Hypothalamus (tissue), 51 donors: ENCODE measurements at places on chromosomes 12 and 14.

- no peak for DNase-seq
Measured at GRCh38 chr12:14802721-14803010, 612 bp downstream of the WBP11 start.

- no peak for DNase-seq
Measured at GRCh38 chr14:54627540-54628363, 60.8 kb downstream of the SAMD4A start.

GRCh38 chr12:77213319-77213718 is 147.9 kb upstream of the E2F7 start:
- DNase-seq = no peak

GRCh38 chr12:132506328-132507160 is 16.6 kb downstream of the FBRSL1 start:
- no peak for DNase-seq

DNA sequence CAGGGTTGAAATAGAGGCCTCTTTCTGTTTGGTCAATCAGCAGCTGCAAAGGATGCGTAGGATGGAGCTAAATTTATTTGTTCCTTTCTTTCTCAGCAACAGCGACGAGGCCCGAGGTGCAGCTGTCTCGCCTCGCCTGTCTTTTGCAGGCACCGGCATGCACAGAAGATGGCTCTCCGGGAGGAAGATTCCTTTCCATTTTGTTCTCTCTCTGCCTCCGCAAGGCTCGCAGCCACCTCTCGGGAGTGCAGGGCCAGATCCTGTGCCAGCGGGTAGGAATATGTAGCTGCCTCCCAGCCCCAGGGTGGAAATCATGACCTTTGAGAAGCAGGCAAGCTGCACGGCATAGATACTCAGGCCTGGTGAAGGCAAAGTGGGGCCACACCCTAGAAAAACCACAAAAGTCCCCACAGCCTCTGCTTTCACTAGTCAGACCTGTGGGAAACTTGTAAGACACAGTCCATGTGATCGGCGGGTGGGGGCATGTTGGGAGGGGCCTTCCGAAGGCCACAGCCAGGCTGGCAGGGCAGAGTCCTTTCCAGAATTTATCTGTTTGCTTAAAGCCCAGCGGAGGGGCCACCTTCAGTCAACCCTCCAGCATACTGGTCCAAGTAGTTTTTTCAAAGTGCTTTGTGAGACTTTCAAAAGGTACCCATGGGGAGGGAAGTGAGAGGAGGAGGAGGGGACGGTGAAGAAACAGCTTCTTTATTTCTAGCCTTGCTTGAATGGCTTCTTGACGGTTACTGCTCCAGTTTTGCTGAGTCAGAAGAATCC is at the start of gene MAP1LC3B2:
TSS of gene MAP1LC3B2 (plus strand) at position 220 of the 774 bp plus-strand sequence. CDS start 16,562 bp downstream, outside the sequence.
- DNase-seq = peak; percentile 26

GRCh38 chr12:103468837-103469236 is 26.9 kb downstream of the C12orf42 start:
- no peak for DNase-seq

GRCh38 chr14:77598366-77599070 is 17.9 kb downstream of the SPTLC2 start:
- no peak for DNase-seq

DNA sequence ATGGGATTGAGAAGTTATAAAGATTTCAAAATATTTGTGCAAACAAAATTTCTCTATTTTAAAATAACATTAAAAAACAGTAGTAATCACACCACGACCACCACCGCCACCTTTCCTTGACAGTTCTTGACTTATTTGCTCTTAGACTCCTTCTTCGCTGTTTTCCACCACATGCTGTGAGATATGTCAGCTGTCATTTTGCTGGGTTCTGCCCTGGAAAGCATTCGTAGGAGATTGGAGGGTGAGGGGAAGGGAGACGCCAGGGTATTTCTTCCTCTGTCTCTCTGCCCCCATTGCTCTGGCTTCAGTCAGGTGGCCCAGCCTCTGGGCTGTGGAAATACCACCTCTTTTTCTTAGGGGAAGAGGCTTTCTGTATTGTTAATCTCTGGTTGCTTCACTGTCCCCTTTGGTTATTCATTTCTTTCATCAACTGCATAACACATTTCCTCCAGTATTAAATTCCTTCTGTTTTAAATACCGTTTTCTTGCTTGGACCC is 186.2 kb downstream of the NEDD1 start:
- no peak for DNase-seq

DNA sequence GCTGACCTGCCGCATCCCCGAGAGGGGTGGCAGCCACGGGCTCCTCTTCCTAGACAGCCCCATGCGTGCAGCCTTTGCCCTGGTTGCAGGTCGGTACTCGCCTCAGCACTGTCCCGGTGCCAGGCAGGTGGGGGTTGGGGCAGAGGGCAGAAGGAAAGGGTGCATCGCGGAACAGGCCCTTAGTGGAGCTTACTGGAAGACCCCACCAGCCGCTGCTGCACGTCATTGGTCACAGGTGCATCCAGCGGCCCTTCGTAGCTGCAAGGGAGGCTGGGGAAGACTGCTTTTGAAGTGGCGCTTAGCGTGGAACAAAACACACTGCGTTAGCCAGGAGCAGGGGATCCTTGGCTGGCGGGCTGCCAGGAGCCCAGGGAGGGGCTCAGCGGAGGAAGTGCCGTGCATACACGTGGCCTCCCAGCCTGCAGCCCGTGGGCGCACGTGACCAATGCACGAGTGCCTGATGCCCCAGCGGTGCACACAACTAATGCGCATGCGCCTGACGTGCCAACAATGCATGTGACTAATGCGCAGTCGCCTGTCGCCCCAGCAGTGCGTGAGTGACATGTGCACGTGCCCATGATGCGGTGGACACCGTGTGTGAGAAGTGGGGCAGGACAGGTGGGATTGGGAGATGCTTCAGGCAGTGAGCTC is 5.0 kb upstream of the EP400 start:
- DNase-seq = no peak

DNA sequence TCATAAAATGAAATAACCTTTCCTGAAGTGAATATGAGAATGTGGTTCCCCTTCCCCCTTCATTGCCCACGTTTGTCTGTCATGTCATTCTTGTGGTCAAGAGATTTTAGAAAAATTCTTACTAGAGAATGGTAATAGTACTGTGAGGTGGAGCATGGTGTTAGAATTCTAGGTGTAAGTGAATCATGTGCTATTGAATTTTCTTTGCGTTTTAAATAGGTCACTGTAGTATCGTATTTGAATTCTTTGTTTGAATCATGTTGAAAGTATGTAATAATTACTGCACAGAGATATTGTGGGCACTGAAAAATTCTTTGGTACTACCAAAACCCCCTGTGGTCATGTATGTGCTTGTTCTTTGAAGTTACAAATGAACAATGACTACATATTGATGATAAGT is 49.9 kb downstream of the FUT8 start:
- no peak for DNase-seq

- no peak for DNase-seq
Measured at GRCh38 chr12:11555743-11556625, 93.5 kb upstream of the ETV6 start.
